Temporal lobe (tissue), 4 donors: ENCODE measurements at places on chromosomes 4 and X. TPM values are rescaled to one million over a fixed set of nuclear protein-coding genes. Genes with fewer than 3 reads are reported as not detected.

CASP3 gene
- total RNA-seq, result 47.2 TPM

RTL9 gene
- 0.25 TPM for total RNA-seq

AP1S2 gene
- total RNA-seq, result 110 TPM

MAOA gene
- total RNA-seq, result 12.0 TPM

KIF4A gene
- 2.5 TPM for total RNA-seq

MSANTD1 gene
- 3.4 TPM for total RNA-seq

GCNA gene
- total RNA-seq, result 1.5 TPM

MMAA gene
- total RNA-seq, result 8.9 TPM

RAI2 gene
- 3.4 TPM for total RNA-seq

MAGEB10 gene
- not detected for total RNA-seq

SLC6A14 gene
- total RNA-seq, result not detected

MEPE gene
- total RNA-seq, result 0.49 TPM

CHST7 gene
- total RNA-seq, result 6.4 TPM
